ENCODE measurements at places on chromosomes 16 and 17.

DNA sequence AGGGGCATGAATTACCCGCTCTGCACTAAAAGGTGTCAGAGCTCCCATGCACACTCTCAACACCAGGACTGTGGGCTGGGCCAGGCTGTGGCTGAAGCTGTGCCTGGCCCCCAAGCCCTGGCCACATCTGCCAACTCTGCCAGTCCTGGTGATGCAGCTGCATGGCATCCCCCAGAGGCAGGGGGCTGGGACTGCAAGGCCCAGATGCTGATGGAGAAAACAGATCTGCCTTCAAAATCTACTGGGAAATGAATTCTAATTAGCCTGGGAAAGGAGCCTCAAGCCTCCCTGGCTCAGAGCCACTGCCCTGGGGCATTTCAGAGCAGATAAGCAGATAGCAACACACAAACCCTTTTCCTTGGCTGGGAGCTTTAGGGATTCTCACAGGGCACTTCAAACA lies 3.4 kb downstream of the CHST6 start:
- DNase-seq = peak; percentile 57

DNA sequence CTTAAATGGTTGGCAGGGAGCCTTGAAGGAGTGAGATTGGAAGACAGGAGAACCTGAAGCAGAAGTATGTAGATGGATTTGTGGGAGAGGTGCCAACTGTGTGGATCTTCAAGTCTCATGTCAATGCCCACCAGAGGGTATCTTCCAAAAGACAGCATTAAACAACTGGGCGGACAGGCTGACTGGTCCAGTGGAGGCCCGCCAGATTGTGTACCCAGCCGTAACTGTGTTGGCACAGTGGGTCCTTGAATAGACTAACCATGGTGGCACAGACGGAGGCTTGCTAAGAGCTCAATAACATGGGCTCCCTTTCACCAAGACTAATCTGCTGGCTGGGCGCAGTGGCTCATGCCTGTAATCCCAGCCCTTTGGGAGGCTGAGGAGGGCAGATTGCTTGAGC lies 24.2 kb upstream of the RBBP6 start:
- no peak for DNase-seq

- DNase-seq = no peak
These were observed 271.1 kb upstream of the CDH11 start for GRCh38 chr16:65392806-65393565.

DNA sequence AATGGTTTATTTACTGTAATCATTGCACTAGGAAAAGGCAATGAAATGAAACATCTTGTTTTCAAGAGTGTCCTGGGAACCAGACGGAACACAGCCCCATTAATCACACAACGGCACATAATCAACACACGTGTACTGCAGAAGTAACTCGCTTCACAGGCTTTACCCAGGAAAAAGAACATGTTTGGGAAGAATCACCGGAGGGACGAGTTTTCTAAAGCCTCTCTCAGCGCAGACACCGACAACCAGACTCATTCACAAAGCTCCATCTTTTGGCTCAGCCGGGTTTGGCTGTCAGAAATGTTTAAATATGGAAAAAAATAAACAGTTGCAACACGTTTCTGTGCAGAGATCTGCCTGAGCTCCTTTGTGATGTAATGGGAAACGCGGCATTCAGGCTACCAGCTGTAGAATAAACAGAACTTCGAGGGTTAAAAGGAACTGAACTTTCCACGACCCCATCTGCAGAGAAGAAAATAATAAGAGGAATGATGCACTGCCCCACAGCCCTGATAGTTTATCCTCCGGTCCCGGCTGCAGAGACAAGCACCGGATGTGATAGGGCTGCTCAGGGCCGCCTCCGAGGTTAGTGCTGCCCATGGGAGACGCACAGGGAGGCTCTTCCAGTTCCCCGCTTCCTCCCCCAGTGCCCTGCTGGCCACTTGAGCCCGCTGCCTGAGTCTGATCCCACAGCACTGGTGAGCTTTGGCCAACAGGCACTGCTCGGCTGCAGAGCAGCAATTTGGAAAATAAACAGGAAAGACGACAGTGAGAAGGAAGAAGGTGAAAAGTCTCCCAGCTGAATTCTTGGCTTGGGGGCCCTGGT lies 119.8 kb downstream of the HIC1 start:
- peak; percentile 11 for DNase-seq

- no peak for DNase-seq
These were observed 14.0 kb downstream of the NAGPA start for GRCh38 chr16:5019775-5020174.

- DNase-seq = no peak
These were observed 4.7 kb downstream of the NOD2 start for GRCh38 chr16:50697881-50698767.

GRCh38 chr16:58960484-58960883 lies 226.4 kb upstream of the GOT2 start:
- no peak for DNase-seq

DNA sequence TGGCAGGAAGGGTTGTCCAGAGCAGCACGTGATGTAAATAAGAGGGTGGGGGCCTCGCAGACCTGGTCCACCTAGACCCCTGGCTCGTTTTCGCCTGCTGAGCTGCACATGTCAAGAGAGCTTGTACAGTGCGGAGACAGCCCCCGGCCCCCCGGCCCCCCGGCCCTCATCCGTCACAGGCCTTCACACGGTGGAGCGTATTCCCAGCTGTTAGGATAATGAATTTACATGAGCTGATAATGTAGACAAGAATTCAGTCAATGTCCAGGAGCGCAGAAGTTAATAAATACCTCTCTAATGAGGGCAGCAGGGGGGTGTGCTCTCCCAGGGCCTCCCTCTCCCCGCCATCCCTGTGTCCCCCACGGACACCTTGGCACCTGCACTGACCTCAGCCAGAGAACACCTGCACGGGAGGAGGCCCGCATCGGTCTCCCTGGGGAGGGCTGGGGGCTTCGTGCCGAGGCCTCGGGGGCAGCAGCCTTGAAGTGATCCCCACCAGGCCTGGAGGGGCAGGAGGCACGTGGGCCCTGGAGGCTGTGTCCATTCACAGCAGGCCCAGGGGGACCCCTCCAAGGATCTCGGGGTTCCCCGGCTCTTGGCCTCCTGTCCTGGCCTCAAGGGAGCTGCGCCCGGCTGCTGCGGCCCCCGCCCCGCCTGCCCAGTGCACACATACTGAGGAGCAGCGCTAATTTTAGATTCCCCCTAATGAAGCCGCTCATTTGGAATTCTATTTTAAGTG lies 14.6 kb downstream of the GSE1 start:
- DNase-seq = no peak

DNA sequence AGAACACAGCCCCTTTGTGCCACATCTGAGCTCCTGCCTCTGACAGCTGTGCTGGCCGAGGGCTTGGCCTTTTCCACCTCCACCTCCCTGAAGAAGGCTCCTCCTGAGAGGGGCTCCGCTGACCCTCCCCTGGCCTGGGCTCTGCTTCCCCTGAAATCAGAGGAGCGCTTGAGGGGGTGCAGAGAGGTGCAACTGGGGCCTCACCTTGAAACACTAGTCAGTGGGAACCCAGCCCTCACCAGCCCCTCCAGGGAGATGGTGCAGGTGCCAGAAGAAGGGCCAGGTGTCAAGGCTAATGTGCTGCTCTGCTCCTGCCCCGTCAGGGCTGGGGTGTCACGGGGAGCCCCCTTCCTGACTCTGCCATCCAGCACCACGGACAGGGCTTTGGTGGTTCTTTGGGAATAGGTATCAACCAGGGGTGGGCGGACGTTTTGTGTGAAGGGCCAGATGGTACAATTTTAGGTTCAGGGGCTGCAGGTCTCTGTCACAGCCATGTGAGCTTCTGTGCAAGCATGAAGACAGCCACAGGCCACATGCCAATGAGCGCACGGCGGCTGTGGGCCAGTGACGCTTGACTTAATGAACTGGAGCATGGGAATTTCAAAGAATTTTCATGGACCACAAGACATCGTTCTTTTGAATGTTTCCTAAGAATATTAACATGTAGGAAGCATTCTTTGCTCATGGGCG lies 2.1 kb upstream of the ZG16B start:
- DNase-seq = no peak

- no peak for DNase-seq
These were observed 7.6 kb downstream of the CCR7 start for GRCh38 chr17:40557531-40558299.

DNA sequence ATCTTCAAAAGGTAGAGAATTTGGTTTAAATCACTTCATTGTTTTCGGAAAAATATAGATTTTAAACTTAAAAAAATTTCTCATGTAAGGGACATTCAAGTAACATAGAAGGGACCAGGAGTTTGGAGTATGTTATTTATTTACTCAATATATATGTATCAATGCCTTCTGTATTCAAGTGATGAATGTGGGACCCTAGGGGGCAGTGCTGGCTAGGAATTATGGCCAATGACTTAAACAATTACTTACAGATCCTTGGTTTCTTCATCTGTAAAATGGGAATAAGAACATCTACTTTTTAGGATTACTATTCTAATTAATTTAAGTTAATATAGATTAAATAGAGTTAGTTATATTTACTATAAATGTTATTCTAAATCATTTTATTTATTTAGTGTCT lies 886.3 kb upstream of the RBFOX1 start:
- no peak for DNase-seq
